ENCODE measurements at places on chromosomes 1 and 21.

GRCh38 chr1:202264726-202265125 lies 71.1 kb downstream of the LGR6 start:
- no peak for DNase-seq

- DNase-seq, result no peak
Observed at GRCh38 chr1:113292603-113293255, 97.6 kb upstream of the MAGI3 start.

DNA sequence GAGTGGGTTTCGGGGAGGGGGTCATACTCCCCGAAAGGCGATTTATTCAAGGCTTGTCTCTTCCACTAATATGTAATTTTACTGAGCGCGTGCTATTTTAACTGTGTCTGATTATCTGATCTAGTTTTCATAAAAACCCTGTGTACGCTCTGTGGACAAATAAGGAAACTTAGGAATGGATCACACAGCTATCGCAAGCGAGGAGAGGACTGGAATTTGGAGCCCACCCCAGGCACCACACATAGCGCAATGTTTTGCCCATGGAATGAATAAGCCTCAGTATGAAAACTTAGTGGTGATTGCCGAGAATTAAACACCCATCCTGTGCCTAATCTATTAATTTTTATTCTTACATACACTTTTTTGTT lies 9.8 kb upstream of the RAB42 start:
- DNase-seq, result no peak

- DNase-seq, result no peak
Observed at GRCh38 chr1:161207173-161207572, 5.0 kb downstream of the NDUFS2 start.
